SW 1271 (cell line): ENCODE measurements at places on chromosomes 13 and 19.
A peak's percentile ranks its signal among the peaks of the same experiment; 100 is the strongest.

GRCh38 chr19:46970815-46971214 is 48.8 kb upstream of the NPAS1 start:
- DNase-seq: no peak

- DNase-seq: no peak
These were observed 647.2 kb upstream of the KLHL1 start for GRCh38 chr13:70755456-70755855.

DNA sequence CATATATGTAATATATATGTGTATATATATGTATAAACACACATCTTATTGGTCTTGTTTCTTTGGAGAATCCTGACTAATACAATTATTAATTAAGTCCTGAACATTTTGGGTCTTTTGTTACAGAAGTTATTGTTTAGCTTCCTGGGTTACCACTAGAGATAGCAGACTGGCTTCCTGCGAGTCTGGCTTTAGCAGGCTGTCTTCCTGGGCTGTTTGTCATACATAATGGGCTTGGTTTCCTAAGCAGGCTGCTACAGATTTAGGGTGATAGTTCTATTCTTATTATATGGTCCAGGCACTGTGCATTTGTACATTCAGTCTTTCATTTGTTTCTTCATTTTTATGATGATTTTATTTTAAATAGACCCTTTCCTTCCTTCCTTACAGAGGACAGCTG is 312.0 kb upstream of the TMTC4 start:
- DNase-seq: no peak

DNA sequence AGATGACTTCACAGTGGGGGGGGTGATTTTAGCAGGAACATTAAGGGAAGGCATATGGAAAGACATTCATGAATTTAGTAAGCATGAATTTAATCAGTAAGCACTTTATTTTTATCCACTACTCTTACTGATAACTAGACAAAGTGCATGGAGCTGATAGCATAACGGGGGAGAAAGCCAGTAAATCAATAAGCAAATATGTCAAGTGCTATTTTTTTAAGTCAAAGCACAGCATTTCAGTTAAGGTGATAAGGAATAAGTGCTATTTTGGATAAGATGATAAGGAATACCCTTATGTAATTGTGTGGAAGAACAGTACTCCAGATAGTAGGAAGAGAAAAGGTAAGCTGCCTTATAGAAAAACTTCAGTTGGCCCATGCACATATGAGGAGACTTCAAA is 19.4 kb downstream of the UFM1 start:
- DNase-seq: no peak

DNA sequence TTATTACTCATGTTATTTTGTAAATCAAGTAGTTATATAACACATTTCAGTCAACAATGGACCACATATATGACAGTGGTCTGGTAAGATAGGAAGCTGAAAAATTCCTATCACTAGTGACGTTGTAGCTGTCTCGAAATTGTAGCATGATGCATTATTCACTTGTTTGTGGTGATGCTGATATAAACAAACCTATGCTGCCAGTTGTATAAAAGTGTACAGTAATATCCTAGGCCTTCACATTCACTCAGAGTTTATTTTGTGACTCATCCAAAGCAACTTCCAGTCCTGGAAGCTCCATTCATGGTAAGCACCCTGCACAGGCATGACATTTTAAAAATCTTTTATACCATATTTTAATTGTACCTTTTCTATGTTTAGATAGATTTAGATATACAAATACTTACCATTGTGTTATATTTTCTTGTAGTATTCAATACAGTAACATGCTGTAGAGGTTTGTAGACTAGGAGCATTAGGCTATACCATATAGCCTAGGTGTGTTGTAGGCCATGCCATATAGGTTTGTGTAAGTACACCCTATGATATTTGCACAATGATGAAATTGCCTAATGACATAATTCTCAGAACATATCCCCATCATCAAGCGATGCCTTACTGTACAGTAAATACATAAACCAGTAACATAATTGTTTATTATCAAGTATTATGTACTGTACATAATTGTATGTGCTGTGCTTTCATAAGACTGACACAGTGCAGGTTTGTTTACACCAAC is 49.3 kb downstream of the IFT88 start:
- DNase-seq: peak; percentile 70

GRCh38 chr13:25682276-25682675 is 310.5 kb downstream of the ATP8A2 start:
- DNase-seq: no peak

- no peak for DNase-seq
These were observed 4.1 kb downstream of the TIMM13 start for GRCh38 chr19:2423071-2423914.

DNA sequence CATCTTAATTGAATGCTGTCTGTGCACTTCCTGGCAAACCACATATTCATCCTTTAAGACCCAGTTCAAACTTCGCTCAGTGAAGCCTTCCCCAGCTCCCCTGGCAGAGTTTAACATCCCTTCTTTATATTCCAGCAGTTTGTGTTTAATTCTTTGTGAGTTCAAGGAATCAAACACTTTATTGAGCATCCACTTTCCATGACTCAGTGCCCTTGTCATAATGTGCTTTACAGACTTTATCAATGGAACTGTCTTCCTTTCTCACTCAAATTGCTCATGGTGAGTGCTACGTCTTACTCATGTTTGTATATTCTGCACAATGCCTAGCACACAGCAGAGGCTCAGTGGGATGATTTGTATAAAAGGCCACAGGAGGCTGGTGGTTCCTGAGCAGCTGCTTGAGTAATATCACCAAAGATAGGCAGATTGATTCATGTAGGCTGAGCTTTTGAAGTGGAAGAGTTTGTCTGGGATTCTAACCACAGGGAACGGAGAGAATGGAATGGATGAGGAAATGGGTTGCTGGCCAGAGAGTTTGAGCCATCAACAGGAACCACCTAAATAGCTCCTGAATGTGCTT is 44.2 kb downstream of the SERTM1 start:
- no peak for DNase-seq

GRCh38 chr19:33040994-33041827 is 23.5 kb downstream of the RHPN2 start:
- DNase-seq: no peak

DNA sequence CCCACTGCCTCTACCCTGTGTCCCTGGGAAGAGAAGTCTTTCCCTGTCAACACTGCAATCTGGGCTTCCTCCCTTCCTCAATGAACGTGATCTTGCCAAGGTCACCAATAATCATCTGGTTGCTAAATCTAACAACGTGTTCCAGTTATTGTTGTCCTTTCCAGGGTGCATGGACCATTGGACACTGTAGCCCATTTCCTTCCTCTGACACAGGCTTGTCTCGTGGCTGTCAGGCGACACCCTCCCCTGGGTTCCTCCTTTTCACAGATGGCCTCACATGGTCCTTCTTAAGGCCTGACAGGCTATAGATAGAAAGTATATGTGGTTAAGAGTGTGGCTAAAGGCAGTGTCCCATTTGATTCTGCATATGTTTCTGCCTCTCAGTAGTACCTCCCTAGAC is 67.7 kb upstream of the STARD13 start:
- DNase-seq: no peak

GRCh38 chr13:99566125-99567083 is 65.1 kb downstream of the TM9SF2 start:
- DNase-seq: no peak

- DNase-seq: no peak
These were observed 90.7 kb downstream of the ATP8A2 start for GRCh38 chr13:25462301-25463125.

DNA sequence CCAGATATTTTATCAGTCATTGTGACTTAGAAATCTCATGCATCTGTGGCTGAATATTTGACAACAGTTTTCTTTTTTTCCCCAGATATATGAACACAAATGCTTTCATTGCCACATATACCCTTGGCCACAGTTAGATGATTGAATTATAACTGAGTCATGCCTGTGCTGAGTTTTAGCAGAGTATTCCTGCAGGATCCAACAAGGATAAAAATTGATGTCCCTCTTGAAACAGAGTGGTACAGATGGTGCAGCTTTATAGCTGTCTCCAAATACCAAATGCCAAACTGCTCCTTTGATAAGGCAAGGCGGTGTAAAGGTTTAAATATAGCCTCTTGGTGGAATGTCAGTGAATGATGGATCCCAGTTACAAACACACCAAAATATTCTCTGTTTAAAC is 428.5 kb downstream of the GPC6 start:
- DNase-seq: no peak

DNA sequence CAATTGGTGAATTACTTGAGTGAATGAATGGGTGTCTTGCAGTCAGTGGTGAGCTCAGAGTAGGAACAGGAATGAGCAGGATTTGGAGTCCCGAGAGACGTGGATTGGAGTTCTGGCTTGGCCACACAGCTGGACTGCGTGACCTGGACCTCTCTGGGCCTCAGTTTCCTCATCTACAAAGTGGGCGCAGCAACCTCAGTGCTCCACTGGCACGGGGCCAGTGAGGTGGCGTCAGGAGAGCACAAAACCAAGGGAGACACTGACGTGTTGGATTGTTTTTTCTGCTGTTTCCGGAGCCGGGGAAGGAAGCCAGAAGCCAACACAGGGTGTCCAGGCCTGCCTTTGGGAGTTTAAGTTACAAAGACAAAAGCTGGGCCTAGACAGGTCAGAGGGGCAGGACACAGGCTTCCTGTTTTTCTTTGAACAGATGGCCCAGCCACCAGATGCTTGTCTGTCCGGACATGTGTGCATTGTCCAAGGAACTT is 6.5 kb upstream of the DOCK6 start:
- no peak for DNase-seq

- no peak for DNase-seq
These were observed 1.9 kb upstream of the SLITRK1 start for GRCh38 chr13:83884141-83884540.

DNA sequence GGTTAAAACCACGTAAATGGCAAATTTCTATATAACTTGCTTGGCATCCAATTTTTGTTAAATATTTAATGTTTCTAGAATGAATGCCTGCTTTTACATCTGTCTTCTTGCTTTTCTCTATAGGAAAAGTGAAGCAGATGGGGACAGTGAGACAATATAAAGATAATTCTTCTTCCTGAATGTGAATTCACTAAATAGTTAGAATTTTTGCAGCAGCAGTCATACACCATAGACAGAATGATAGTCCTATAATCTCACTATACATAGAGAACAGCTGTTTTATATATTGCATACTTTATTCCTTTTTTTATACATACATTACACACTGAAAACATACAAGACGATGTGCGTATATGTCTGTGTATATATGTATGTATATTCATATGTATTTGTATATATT is 1127.3 kb downstream of the PCDH9 start:
- DNase-seq: no peak

GRCh38 chr19:38233740-38234251 is 9.8 kb upstream of the DPF1 start:
- no peak for DNase-seq

- no peak for DNase-seq
These were observed 60.9 kb downstream of the STARD13 start for GRCh38 chr13:33224686-33225085.

GRCh38 chr13:39952249-39953233 is 297.1 kb downstream of the COG6 start:
- no peak for DNase-seq

DNA sequence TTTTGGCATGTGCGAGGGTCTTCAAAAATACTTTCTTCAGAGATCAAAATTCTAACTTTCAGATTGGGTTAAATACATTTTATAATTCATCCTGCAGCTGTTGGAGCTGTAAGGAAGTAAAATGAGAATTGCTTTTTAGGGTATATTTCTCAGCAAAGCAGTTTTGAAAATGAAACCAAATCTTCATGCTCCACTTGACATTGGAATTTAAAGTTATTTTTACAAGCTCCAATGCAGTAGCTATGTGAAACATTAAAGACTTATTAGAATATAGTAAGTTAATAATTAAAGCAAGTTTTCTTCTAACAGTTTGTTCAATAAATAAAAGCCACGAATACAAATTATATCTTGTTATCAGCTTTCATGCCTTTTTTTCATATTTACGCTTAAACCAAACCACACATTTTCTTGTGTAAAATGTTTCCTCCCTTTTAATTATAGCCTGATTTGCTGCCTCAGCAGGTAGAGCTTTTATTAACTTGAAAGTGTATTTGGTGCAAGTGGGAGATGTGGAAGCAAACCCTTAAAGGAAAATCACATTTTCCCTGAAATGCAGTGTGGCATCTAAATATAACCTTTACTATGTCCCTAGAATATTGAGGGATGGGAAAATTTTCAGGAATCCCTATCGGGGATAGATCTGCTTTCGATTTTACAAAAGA is 12.4 kb upstream of the MICU2 start:
- no peak for DNase-seq

DNA sequence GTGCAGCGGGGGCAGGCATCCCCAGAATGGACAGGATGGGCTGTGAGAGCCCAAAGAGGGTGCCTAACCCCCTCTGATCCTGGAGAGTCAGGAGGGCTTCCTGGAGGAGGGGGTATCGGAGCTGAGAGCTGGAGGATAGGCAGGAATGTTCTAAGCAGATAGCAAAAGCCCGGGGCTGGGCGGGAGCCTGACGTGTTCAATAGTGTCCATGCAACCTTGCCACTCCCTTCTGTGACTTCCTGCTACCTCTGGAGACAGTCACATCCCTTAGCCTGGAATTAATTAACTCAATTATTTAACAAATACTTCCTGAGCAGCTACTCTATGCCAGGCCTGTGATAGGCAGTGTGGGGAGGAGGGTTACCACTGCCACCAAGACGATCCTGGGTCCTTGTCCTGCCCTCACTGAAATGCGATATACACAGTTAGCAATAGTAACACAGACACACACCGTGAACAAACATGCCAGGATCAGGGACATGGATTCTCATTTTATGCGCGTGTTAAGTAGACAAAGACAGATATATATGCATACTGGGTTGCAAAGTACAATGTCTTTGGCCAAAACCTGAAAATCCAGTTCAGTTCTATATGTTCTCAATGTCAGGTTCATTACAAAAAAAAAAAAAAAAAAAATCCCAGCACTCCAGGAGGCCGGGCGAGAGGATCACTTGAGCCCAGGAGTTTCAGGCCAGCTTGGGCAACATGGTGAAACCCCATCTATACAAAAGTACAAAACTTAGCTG is 10.7 kb downstream of the AP2S1 start:
- no peak for DNase-seq

GRCh38 chr13:79654520-79654919 is 173.6 kb downstream of the NDFIP2 start:
- DNase-seq: no peak
